ENCODE measurements at places on chromosomes 12 and 14.

GRCh38 chr14:34005901-34006300 lies 55.0 kb upstream of the EGLN3 start:
- no peak for DNase-seq

GRCh38 chr14:34359420-34360117 lies 102.5 kb downstream of the SPTSSA start:
- no peak for DNase-seq

DNA sequence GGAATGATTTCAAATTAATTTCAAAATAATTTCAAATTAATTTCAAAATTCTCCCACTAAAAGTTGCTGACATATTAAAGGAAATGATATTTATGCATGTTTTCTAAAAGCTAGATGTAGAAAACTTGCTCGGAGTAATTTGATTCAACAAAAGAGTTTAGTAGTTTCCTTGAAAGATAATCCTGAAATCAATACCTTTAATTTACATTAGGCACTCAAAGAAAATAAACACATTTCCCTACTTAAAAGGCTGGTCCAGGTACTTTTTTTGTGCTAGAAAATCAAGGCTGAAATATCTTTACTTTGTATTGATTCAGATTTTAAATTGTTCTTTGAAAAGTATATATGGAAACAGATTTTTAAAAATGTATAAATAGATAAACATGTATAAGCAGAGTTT lies 370.5 kb downstream of the RAD51B start:
- no peak for DNase-seq

DNA sequence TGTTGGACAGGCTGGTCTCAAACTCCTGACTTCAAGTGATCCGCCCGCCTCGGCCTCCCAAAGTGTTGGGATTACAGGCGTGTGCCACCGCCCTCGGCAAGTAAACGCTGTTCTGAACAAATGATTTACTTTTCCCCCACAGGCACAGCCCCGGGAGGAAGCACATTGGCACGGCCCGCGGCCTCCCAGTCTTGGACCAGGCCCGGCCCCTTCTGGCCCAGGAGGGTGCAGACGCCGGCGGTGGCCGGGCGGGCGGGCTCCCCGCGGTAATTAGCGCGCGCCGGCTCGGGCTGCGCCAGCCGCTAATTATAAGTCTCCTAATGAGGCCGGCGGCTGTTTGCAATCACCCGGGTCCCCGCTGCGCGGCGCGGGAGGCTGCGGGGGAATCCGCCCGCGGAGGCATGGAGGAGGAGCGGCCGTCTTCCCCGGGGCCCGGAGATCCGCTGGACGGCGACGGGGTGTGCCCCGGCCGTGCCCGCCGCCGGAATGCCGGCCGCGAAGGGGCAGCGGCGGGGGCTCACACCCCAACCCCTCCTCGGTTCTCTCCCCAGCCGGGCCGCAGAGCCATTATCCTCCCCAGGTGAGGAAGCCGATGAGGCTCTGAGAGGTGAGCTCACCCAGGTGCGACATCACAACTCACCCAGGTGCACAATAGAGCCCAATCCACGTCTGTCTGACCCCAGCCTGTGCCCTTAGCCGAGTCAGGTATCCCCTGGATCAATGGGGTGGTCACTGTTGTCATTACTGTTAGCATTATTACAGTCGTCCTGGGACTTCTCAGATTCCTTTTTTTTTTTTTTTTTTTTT lies 3.3 kb upstream of the POP5 start:
- no peak for DNase-seq

- no peak for DNase-seq
Observed at GRCh38 chr12:664075-664778, 982 bp upstream of the NINJ2 start.

All from urothelium cell line (cell line).